Naive thymus-derived CD8-positive, alpha-beta T cell (primary cell): ENCODE measurements at places on chromosomes 3 and 15. TPM values are rescaled to one million over a fixed set of nuclear protein-coding genes. Genes with fewer than 3 reads are reported as not detected.

Gene RBMS3
- total RNA-seq: not detected

DNA sequence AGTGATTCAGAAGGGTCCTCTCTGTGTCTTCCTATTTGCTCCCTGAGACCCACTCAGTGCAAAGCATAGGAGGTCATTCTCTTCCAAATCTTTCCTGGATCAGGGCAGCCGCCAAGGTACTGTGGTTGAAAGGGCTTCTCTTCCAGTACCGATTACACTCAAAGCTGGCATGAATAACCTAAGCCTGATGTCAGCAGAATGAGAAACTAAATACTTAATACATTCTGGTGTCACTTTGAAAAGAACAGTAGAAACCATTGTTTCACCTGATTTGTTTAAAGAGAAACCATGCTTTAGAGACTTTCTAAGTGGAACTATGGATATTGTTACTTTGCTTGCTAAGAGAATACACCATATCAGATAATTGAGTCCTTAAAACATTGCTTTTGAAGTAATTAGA lies 50.2 kb downstream of the PDHB start:
- DNase-seq: no peak

DNA sequence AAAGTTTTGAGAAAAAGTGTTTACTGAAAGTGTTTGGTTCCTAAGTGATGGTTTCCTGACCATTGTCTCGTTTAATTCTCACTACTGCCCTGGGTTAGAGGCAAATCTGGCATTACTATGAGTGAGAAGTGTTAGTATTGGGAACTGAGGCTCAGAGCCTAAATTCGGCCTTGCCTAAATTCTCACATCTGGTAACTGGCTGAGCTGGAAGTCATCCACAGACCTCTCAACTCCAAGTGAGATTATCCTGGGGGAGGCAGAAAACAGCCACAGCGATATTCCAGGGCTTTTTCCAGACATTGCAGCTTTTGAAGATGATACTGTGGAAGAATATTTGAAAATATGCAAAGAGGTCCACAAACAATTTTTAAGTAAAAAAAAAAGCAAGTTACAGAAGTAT lies 85.1 kb upstream of the TRA2B start:
- DNase-seq: no peak

GRCh38 chr15:65071381-65071811 lies 3.6 kb upstream of the RASL12 start:
- DNase-seq: no peak

Gene CRYGS
- total RNA-seq: 12.1 TPM

Gene THAP10
- not detected for total RNA-seq

DNA sequence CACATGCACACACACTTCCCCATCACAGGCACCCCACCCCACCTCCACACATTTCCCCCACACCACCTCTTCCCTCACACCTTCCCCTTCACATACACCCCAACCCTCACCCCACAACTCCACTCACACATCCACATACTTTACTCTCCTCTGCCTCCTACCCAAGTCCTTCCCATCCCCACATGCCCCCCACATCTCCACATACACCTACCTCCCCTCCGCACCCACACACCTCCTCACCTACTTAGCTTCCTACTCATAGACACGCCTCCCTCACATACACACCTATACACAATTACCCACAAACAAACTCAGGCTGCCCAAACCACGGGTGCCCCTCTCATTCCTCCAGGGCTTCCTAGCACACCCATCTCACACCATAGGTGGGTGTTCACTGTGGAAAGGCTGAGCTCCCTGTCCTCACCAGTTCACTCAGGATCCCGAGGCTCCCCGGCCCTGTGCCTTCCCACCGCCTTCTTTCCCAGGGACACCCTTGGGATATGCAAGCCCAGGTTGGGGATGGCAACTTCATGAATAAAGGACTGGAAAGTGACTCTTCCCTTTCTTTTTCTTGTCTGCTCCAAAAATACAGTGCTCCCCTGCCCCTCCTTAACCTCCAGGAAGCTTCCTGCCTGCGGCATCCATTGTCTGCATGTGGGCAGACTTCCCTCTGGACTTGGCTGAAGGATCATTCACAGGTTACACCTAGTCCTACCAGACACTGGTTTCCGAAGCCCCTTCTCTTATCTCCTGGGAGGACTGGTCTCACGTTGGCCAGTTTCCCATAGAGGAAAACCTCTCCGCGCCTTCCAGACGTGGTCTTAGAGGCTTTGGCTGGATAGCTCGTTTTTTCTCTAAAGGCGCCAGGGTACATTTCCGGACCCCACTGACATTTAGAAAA lies 61.5 kb downstream of the SLCO2A1 start:
- DNase-seq: no peak

Gene BFSP2
- not detected for total RNA-seq
